ENCODE measurements at places on chromosomes 5 and 9.

GRCh38 chr9:19281801-19282200 lies 51.3 kb downstream of the DENND4C start:
- DNase-seq: no peak

DNA sequence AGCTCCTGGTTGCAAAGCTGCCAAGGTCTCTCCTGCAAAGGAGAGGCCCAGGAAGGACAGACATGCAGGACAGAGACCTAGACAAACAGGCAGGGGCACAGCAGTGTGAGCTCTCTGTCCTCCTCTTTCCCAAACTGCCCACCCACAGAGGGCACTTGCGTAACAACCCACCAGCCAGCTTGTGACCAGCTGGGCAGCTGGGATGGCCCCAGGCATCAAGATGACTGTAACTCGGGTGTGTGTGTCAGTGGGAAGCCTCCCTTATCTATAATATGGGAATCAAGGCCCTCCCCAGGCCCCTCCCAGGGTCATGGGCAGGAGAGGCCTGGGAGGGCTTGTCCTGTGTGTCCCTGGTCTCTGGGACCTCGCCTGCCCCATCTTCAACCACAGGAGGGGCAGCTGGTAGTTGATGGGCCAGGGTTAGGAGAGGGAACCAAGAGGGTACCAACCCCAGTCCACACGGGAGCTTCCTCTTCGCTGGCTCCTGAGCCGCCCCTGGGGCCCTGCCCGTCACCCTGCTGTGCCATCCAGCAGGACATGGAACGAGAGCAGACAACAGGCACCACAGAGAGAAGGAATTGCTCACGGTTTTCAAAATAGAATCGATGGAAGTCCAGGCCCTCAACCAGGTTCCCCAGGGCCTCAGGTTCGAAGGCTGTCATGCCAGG lies 37.9 kb downstream of the SLC6A7 start:
- DNase-seq: no peak

DNA sequence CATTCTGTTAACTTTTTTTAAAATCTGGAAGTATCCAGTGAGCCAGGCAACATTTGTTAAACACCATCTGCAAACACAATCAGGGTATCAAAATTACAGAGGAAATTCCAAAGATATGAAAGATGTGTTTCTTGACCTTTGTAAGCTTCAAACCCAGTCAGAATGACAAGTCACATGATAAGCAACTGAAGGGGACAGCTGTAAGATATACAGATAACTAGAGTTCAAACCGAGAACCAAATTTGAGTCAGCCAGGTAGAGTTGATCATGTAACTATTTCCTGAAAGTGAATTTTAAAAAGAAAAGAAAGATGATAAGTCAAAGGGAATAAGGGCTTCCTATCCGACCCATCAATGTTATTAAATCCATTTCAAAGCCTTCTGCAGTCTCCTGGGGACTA lies 196.2 kb downstream of the DEPDC1B start:
- DNase-seq: no peak

DNA sequence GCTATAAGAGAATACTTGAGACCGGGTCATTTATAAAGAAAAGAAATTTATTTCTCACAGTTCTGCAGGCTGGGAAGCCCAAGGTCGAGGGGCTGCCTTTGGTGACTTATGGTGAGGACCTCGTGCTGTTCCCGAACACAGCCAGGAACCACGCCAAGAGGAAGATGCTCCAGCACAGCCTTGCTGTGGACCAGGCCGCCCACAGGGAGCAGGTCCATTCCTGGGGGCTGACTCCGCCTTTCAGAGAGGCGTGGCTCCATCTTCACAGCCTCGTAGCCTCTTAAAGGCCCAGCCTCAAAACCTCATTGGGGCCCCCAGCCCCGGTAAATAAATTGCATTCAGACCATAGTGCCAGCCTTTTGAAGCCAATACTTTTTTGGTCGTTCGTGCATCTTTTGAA lies 93.5 kb upstream of the CACNA1B start:
- no peak for DNase-seq

DNA sequence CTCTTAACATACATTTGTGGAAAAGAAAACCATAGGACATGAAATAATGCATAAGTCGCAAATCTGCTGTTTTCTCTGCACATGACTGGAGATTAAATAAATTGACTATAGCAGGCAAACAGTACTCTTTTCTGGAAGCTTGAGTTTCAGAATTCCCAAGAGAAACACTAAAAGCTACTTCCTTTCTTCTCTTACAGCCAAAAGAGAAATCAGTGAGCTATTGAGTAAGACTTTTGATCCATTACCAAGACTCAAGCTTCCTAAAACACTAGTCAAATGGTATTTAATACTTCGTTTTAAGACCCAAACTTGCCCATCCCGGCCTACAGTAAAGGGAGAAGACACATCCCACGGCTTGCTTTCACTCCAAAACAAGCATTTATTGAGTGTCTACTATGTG lies 335.8 kb upstream of the PUM3 start:
- no peak for DNase-seq

DNA sequence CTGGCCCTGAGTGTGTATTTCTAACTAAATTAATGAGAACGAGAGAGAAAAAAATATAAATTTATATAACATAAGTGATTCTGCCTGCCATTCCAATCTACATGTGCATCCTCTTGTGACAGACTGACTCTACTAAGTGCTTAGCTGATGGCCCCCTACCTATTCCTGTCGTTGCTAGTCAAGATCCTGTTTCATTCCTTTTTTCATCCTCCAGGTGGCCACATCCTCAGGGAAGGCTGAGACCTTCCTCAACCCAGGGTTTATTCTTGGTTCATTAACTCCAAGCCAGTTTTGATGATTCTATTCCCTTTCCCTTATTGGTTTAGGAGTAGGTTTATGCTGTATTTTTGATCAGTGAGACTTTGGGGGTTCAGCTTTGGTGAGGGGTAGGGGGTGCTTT lies 201.3 kb downstream of the C9orf152 start:
- DNase-seq: no peak

Data from NCI-H1436 (cell line).